ENCODE measurements at places on chromosomes 2 and 18.

GRCh38 chr2:185132501-185133041 lies 534.2 kb downstream of the ZNF804A start:
- no peak for DNase-seq

DNA sequence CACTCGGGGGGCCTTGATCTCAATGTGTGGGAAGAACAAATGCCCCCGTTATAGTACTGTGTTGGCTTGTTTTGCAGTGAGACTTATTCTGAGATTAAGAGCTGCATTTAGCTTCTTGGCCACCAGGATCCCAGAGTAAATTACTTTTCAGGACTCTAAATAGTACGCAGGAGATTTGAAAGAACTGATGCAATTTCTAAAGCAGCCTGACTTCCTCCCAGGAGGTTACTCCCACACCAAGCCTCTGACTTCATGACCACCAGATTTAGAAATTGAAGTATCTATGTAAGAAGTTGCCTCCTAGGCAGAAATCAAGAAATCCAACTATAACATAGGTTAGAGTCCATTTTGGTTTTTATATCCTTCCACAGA lies 67.0 kb downstream of the FEZ2 start:
- DNase-seq = no peak

DNA sequence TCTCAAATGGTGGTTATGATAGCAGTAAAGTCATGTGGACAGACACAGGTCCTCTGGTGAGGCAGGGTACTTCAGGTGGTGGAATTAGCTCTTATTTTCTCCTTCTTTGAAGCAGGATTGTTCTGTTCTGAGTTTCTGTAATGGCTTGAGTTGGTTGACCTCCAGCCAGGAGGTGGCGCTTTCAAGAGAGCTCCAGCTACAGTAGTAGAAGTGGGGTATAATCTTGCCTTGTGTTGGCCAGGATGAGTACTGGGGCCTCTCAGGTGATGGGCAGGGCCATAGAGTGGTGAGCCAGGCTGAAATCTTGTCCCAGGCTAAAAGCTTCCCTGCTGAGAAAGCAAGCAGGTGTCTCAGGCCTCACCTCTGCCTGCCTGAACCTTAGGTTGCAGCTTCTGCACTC lies 52.5 kb upstream of the CSRNP3 start:
- DNase-seq = no peak

DNA sequence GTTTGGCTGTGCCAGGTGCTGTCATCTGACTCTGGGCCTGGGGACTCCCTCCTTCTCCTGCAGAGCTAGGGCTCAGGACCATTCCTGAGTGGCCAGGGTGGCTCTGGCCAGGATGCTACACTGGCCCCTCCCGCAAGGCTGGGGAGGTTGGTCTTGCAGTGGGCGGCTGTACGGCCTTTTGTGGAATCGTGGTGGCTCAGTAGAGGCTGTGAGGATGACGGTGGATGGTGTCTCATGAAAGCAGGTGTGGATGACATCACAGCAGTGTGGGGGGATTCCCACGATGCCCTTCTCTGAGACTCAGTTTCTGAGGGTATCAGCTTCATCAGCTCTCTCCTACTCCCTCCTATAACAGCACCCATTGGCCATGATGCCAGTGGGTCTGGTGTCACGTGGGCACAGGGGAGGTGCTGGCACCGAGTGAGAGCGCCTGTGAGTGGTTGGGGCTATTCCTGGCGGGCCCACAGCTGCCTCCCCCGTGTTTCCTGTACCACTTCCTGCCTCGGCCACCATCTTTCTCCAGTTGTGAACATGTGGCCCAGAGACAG lies 144.2 kb upstream of the HDAC4 start:
- no peak for DNase-seq

DNA sequence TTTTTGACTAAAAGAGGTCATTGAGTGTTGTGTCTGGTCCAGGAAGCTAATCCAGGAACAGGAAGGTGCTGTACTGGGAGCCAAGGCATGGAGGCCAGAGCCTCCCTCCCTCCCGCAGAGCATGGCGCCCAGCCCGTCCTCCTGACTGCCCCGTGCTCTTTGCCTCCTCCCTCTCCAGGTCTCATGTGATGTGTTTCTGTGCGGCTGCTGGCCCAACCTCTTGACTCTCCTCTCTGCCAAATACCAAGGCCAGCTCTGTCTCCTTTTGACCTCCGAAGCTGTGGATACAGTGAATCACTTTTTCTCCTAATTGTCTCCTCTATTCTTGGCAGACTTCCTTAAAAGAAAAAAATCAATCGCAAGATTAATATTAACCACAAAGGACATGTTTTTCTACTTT lies 284.1 kb downstream of the PHLPP1 start:
- no peak for DNase-seq

DNA sequence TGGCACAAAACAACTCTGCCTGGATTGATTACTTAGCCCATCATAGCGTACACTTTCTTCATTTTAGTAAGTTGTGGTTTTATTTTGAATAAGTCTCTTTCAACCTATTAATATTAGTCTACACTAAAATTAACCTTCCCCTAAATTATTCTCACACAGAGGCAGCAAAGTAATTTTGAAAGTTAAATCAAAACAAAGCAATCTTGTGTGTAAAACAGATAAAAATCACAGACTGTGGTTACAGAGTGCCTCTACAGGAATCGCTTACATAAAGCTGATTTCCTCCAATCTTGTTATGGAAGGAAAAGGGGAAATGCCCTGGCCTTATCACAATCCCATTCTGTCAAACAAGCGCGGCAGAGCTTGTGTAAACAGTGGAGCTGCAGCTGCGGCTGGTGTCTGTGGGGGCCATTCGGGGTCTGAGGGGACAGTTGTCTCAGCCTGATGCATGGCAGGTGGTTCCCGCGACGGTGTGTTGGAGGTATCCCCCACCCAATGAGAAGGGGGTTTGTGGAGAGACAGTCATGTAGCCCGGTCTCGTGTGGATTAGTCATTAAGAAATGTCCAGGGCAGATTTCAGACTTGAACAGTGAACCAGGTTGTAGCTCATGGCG lies 42.1 kb downstream of the BCL2L11 start:
- DNase-seq = no peak

GRCh38 chr2:189519631-189520387 lies 60.8 kb downstream of the SLC40A1 start:
- no peak for DNase-seq

DNA sequence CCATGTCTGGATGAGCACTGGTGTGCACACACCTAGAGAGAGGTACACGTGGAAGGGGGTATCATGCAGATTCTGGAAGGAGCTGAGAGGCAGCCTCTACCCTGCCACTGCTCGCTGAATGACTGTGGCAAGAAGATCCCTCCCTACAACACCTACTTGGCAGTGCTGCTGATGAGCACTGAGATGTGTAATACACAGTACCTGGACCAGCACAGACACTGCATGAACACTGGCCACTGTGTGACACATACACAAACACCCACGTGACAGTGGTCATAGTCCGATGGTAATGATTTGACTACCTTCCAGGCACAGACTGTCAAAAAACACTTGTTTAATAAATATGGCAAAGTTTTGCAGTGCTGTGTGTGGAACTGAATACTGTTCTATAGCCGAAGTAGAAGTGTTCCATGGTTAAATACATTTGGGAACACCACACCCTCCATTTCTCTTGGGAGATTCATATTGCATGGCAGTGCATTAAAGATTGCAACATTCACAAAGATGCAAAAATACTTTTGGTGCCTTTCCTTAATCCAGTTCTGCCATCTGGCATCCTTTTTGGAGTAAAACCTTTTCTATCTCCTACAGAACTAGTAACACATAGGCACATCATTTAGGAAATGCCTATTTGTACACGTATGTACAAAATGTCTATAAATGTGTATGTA lies 29.6 kb downstream of the MRPS5 start:
- DNase-seq = no peak

- no peak for DNase-seq
These were observed 4.2 kb upstream of the NOSTRIN start for GRCh38 chr2:168798076-168798887.

- no peak for DNase-seq
These were observed 521.2 kb upstream of the POU3F3 start for GRCh38 chr2:104332731-104333130.

DNA sequence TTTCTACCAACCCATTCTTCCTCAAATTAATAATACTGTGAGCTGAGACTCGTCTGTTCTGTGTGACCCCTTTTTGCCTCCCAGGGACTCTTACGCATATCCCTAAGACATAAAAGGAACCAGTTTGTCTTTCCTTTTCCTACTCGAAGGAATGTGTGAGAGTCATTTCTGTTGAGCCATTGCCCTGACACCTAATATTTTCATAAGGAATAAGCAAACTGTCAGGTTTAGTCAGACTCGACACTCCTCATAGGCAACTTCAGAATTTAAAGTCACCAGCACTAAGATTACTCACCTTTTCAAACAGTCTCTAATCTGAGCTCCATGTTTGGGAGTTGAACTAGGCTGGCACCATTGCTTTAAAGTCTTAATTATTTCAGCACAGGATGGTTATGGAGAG lies 305.5 kb downstream of the IKZF2 start:
- DNase-seq = peak; percentile 83

DNA sequence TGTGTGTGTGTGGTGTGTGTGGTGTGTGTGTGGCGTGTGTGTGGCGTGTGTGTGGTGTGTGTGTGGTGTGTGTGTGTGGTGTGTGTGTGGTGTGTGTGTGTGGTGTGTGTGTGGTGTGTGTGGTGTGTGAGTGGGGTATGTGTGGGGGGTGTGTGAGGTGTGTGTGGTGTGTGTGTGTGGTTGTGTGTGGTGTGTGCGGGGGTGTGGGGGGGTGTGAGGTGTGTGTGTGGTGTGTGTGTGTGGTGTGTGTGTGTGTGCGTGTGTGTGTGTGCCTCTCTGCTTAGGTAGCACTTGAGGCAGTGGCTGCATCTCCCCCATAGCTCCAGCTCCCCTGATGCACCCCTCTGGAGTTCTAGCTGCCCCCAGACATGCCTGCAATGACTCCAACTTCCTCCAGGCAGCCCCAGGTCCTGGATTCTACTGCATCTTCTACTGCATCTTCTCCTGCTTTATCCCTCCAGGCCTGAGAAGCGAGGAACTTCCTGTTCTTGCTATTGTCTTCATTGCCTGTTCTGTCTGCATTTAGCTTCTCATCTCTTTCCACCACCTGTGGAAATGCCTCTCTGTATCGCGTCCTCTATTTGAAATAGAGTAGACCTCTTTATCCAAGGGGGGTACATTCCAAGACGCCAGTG lies 22.2 kb upstream of the MLPH start:
- DNase-seq = peak; percentile 74
